ENCODE measurements at places on chromosomes 12 and 14. TPM values are rescaled to one million over a fixed set of nuclear protein-coding genes. Genes with fewer than 3 reads are reported as not detected.

The AKAP5 gene
- not detected for total RNA-seq

DNA sequence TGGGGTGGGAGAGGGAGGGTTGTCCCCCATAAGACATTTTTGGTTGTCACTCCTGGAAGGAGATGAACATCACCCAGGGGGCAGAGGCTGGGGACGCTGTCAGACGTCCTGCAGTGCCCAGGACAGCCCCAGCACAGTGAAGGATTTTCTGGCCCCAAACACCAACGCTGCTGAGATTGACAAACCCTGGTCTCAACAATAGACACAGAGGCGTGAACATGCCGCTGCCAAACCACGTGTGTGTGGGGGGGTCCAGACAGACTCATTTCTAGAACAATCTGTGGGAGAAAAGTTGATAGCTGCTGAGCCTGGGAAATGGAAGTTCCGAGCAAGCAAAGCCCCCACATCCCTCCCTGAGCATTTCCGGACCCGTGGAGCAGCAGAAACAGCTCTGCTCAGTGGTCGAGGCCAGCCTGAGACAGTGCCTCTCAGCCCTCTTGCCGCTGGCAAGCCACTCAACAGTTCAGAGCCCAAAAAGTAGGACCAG is 43.8 kb upstream of the CLMN start:
- no peak for DNase-seq

The A2M gene
- 97.3 TPM for total RNA-seq

DNA sequence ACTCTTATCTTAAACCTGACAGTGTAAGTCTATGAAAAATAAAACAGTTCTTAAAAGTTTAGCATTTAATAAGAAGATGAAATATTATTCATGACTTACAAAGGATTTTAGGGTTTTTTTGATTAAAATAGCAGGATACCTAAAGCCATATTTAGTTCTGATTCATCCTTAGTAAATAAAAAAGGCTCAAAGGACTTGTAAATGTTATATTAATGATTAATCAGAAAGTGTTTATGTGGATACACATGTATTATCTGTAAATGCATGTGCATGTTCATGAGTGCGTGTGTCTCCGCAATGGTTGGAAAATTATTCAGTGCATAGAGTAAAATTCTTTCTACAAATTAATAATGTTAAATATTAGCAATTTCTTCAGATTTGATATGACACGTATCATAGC is 4.4 kb downstream of the KLRF1 start:
- no peak for DNase-seq

- no peak for DNase-seq
Measured at GRCh38 chr14:99190696-99191394, 81.2 kb downstream of the BCL11B start.

- DNase-seq, result no peak
Measured at GRCh38 chr12:82326905-82327503, 31.2 kb downstream of the CCDC59 start.

- DNase-seq, result no peak
Measured at GRCh38 chr14:33611405-33612196, 339.3 kb downstream of the EGLN3 start.

DNA sequence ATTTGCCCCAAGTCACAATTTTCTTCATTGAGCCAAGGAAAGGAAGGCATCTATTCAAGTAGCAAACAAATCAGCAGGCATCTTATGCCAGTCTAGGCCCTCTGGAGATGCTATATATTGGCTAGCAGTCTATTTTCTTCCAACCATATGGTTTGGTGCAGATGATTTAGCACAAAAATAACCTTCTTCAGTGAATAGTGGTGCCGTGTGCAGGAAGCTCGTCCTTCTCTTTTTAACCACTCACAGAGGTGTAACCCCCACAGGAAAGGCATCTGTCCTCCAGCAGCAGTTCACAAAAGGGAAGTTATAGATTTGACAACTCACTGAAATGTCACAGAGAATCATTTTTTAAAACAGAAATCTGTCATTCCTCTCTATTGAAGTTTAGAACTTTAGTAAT is 445.7 kb upstream of the SYT1 start:
- no peak for DNase-seq

GRCh38 chr14:100203962-100204834 is 34.7 kb upstream of the YY1 start:
- peak; percentile 73 for DNase-seq

GRCh38 chr12:122523280-122523679 is 3.5 kb downstream of the RSRC2 start:
- DNase-seq, result no peak

DNA sequence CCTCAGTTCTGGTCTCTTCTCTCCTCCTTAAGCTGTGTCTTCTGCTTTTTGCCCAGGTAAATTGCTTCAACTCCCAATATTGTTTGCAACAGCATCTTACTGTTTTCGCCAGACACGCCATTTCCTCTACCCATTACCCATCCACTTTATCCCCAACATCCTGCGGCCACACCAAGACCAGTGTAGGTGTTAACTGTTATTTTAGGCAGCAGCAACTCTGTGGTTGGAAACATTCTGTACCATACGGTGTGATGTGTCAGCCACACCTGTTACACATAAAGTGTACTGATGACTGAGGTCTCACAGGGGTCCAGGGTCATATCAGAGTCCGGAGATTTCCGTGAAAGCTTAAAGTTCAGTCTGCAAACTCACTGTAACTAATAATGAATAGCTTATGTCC is 21.8 kb upstream of the KLRD1 start:
- no peak for DNase-seq

GRCh38 chr12:131830914-131831571 is 2.9 kb downstream of the MMP17 start:
- no peak for DNase-seq

The PLEKHG7 gene
- total RNA-seq, result 1.6 TPM

DNA sequence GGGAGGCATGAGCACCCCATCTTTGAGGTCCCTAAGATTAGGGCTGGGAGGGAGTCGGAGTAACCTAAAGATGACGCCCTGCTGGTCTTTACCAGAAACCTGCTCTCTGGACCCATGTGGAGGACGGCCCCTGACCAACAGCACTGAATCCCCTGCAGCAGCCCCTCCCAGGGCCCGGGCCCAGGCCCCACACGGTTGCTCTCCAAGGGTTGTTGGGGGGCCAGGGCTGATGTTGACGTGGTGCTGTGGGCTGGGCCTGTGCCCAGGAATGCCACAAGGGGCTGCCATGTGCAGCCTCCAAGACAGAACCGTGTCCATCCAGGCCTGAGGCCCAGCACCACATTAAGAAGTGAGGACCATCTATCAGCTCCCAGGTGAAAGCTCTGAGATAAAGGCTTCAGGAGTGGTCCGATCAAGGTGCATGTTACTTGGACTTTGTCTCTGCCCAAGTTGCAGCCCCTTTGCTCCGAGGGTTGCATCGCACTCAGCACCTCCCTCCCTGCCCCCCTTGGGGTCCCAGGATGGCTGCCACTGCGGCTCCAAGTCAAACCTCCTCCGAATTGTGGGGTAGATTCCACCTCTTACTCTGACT is 29.6 kb downstream of the LRCOL1 start:
- DNase-seq, result no peak

DNA sequence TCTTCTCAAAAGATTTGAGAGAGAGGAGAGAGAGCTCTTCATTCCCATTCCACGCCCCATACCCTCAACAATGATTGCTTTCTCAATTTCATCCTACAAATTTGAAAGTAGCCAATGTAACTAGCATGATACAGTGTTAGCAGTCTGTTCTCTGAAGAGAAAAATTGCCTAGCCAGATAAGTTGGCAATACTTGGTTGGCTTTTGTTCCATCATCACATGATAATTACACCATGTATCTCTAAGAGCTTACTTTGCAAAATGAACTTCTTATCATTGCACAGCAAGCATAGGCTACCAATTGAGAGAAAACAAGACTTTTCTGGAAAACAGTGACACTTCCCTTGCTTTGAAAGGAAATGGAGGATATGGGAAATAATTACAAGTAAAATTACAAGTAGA is 68.9 kb downstream of the FSCB start:
- DNase-seq, result no peak

DNA sequence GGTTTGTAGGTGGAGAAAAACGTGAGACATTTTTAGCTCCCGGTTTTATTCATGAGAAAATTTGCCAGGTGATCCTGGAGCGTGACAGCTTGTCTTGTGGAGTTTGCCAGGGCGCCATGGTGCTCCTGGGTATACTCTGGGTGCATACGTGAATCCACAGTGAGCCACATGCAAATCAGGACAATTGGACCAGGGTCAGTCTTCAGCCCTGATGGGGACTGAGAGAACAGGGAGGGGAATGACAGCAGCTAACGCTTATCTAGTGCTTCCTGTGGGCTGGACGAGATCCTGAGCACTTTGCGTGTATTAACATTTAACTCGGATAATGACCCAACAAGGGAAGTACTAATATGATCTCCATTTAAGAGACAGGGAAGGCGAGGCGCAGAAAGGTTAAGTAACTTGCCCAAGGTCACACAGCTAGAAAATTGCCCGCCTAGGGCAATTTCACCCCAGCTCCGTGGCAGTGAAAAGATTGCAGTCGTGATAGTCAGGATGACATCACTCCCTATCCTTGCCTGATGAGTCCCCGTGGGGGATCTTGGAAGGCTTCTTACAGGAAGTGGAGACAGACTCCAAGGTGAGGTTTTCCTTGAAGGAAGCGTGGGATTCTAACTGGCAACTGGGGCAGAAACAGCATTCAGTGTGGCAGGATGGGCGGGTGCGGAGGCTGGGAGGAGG is 118.4 kb upstream of the NCOR2 start:
- DNase-seq, result no peak

The PRICKLE1 gene
- total RNA-seq, result 3.6 TPM

Measured in body of pancreas (tissue), 4 donors.